ENCODE measurements at places on chromosomes 11 and 22. TPM values are rescaled to one million over a fixed set of nuclear protein-coding genes. Genes with fewer than 3 reads are reported as not detected.

HPX gene
- total RNA-seq, result 0.83 TPM

KRTAP5-1 gene
- total RNA-seq, result not detected

GSC2 gene
- not detected for total RNA-seq

MEI1 gene
- 0.21 TPM for total RNA-seq

MUC5AC gene
- 2.7 TPM for total RNA-seq

TBX10 gene
- not detected for total RNA-seq

CALCB gene
- 0.13 TPM for total RNA-seq

SLC5A12 gene
- not detected for total RNA-seq

GLYATL2 gene
- not detected for total RNA-seq

DUSP8 gene
- 1.3 TPM for total RNA-seq

HPS5 gene
- total RNA-seq, result 13.3 TPM

OR5J2 gene
- total RNA-seq, result not detected

CRYBA4 gene
- total RNA-seq, result not detected

NXPE4 gene
- not detected for total RNA-seq

GGTLC2 gene
- total RNA-seq, result not detected

SLC5A4 gene
- not detected for total RNA-seq

GPHA2 gene
- not detected for total RNA-seq

CBX7 gene
- 0.70 TPM for total RNA-seq

ACR gene
- not detected for total RNA-seq
